ENCODE measurements at places on chromosomes 1 and 21.

DNA sequence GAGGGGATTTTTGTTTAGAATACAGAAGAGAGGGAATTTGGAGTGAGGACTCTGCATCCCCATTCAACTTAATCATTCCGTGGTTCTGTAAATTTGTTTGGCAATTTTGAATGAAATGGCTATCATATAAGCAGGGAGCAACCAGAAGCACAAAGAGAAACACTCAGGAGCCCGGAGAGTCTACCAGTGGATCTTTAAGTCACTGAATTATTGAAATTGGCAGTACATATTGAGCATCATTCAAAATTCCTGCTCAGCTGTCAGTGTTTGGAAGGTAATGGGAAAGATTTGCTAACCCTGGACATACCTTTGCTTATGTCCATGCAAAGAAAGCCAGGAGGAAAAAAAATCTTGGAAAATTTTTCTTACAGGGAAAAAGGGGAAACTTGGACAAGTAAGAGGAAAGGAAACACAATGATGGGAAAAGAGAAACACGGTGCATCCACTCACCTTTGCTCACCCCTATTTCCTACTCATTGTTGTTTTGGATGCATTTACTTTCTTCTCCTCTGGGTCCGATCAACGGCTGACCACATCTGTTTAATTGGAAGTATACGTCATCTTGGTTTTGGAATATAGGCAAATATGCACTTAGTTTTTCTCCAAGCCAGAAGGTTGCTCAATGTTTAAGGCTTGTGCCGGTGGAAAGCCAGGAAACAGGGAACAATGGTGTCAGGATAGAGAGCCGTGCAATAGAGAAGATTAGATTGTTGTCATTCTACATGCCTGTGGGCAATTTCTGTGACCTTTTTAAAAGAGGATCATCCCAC lies 243.0 kb upstream of the LYPLAL1 start:
- no peak for DNase-seq

DNA sequence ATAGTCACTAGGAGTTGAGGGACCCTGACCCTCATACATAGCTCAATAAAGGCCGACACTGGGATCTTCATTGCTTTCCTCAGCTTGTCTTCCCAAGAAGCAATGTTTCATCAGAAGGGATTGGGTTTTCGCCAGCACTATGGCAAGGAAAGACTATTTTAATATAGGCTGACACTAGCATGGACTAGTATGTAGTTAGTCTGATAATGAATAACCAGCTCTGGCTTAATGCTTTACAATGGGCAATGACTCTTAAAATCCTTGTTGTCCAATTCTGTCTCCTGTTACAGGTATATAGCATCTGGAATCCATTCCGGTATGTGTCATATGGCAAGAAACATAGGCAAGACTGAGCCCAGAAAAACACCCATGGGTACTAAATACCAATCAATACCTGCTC lies 15.3 kb upstream of the SYT2 start:
- no peak for DNase-seq

DNA sequence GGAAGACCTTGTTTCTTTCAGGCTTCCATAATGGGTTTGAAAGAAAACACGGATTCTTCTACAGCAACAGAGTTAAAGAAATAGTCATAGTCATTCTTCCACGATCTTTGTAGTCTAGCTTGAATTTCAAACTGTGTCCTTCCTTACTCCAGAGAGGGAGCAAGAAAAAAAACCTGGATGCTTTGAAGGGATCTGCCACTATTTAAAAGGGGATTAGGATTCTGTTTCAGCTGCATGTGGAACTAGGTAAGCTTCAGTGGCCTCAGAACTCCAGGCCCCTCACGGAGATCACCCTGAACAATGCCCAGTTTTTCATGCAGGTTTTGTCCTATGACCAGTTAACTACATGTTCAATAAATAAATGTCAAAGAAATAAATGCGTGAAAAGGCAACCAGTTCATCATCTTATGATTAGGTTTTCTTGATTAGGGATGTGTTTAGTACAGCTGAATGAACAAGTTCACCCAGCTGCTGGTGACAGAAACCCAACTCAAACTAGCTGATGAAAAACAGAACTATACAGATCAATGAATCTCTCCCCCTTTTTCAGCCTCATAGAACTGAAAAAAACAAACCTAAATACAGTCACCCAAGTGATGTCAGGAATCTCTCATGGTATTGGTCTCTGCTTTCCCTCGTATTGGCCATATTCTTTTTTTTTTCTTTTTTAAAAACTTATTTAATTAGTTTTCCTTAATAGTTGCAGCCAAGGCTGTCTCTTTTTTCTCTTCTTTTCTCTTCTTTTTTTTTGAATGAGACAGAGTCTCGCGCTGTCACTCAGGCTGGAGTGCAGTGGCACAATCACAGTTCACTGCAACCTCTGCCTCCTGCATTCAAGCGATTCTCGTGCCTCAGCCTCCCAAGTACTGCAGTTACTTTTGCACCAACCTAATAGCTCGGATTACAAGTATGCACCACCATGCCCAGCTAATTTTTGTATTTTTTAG lies 14.6 kb upstream of the MPZL1 start:
- DNase-seq: no peak

DNA sequence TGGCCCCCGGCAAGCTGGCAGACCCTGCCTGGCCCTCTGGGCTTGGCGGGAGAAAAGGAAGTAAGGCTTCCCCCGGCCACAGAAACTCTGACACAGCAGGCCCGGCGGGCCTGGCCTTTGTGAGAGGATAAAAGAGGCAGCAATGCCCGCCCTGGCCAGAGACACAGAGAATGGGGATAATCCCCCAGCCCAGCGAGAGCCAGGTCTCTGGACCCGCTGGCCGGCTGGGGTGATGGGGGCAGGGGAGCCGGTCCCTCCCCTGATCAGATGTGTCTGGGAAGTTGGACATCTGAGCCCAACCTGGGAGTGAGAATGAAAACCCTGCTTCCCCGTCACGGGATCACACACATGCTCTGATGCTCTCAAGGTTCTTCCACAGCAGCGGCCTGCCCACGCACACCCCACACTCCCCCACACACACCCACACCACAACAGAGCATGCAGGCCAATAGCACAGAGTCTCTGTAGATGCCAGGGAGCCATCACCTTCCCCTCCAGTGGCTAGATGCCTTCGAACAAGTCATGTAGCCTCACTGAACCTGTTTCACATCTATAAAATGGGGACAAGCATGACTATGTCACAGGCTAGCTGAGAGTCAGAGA lies 4.2 kb downstream of the RSPO1 start:
- DNase-seq: no peak

Data from SHP77 treated with DMSO at 0.1 percent for 48 hours (cell line).